Daoy (cell line): ENCODE measurements at places on chromosomes 2 and 18. TPM values are rescaled to one million over a fixed set of nuclear protein-coding genes. Genes with fewer than 3 reads are reported as not detected.

COL4A3 gene
- 0.06 TPM in 1 of 2 replicates, not detected in the other for total RNA-seq

MC5R gene
- not detected in 2 replicates for total RNA-seq

GRCh38 chr2:188902901-188903491 lies 71.2 kb upstream of the COL3A1 start:
- no peak for DNase-seq

UGT1A10 gene
- 8.2 and 13.4 TPM in 2 replicates for total RNA-seq

SLC14A1 gene
- 1.9 and 7.5 TPM in 2 replicates for total RNA-seq

MRPL44 gene
- 46.7 and 47.3 TPM in 2 replicates for total RNA-seq

GRCh38 chr2:28717339-28717758 lies 34.3 kb upstream of the PPP1CB start:
- peak; percentile 89 for DNase-seq

- no peak for DNase-seq
Measured at GRCh38 chr2:36509075-36509474, 88.9 kb downstream of the FEZ2 start.

LIMS3 gene
- total RNA-seq, result 0.42 and 0.86 TPM in 2 replicates

DNA sequence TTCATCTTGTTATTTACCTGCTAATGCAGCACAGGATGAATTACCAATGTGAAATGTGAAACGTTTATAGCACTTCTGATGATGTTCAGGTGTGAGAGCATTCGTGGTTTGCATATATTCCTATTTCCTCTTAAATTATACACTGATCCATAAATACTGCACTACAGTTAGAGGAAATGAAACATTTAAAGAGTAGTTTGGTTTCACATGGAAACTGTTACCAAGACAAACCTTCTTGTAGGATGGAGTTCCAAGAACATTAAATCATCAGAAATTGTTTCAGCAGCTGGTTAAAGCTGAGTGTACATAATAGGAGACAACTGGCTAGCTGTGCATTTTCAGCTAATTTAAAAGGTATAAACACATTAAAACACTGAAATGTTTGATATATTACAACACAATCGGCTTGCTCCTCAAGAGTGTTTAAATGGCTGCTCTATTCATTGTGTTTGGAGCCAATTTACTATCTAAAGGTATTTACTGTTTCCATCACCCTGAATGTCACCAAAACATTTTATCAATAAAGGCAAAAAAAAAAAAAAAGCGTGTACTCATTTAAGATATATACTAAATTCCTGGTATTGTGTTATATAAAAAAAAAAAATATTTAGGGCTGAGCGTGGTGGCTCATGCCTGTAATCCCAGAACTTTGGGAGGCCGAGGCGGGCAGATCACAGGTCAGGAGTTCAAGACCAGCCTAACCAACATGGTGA lies 100.6 kb downstream of the DYM start:
- no peak for DNase-seq

GREB1L gene
- total RNA-seq, result 1.7 and 5.7 TPM in 2 replicates

DNA sequence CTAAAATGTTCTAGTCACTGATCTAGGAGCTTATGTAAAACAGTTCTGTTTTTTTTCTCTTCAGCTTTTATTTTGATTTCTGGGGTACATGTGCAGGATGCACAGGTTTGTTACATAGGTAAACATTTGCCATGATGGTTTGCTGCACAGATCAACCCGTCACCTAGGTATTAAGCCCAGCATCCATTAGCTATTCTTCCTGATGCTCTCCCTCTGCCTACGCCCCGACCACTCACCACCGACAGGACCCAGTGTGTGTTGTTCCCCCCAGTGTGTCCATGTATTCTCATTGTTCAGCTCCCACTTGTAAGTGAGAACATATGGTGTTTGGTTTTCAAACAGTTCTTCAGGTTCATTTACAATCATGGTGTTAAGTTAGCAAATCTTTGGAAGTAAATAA lies 84.8 kb upstream of the PROKR1 start:
- DNase-seq, result no peak

- peak; percentile 75 for DNase-seq
Measured at GRCh38 chr18:45825258-45826044, at the start of gene SIGLEC15. TSS of gene SIGLEC15 (plus strand) at chr18:45825675. CDS start at chr18:45825729, 54 bp downstream.

DNA sequence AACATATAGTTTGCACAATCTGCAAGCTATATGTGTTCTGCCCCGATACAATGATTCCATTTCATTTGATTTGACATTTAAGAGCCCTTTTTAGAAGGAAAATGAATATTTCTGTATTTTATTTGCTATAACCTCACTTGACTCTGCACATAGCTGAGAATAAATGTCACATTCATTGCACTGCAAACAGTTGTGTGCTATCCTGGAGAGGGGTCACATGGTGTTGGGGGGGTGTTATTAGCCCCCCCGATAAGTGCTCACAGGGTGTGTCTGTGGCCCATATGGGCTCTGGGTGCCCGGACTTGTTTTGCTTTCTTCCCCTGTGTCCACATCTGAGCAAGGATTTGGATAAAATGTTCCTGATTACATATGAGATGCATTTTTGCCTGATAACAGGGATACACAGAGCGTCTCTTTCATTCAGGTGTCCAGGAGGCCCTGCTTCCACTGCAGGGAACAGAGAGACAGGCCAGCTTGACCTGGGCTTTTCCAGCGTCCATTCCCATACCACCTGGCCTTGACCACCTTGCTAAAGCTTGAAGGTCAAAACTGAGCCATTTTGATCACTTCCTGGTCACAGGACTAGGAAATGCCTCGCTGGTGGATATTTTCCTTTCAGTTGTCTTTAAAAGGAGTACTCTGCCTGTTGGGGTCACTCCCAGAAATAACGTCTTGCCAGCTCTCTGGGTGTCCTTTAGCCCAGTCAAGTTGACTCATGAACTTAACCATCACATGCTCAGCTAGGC lies 38.4 kb upstream of the ID2 start:
- DNase-seq, result no peak

GRCh38 chr2:232875256-232876121 lies 5.4 kb downstream of the SNORC start:
- peak; percentile 30 for DNase-seq

EPB41L3 gene
- 34.2 and 64.6 TPM in 2 replicates for total RNA-seq

AP1S3 gene
- 15.0 and 20.0 TPM in 2 replicates for total RNA-seq

- no peak for DNase-seq
Measured at GRCh38 chr18:49123431-49123830, 172.7 kb upstream of the SMAD7 start.

DNA sequence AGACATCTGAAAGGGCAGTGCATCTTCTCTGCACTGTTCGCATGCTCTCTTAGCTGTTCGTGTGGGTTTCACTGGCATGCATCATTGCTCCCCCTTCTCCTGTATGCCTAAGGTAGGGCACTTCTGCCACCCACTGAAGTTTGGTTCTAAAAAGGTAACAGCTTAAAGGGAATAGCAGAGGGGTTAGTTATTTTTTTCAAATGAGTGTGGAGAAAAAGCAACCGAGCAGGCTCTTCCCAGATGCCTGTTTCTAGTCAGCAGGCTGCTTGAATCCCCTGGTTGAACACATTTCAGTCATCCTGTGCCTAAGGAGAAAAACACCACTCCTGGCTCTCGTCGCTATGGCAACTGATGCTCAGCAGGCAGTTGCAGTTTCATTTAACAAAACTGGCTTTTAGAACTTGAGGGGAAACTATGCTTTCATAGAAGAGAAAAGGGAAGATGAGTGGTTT lies 69.8 kb upstream of the GALNT3 start:
- no peak for DNase-seq

GRCh38 chr18:35521133-35521532 lies 23.4 kb upstream of the INO80C start:
- no peak for DNase-seq

- no peak for DNase-seq
Measured at GRCh38 chr2:96954011-96954846, 32.2 kb downstream of the FAM178B start.

GRCh38 chr2:3503046-3503445 lies 16.3 kb downstream of the ADI1 start:
- no peak for DNase-seq

- DNase-seq, result no peak
Measured at GRCh38 chr18:63311118-63312018, 8.2 kb downstream of the BCL2 start.

ASB3 gene
- 24.4 and 24.5 TPM in 2 replicates for total RNA-seq

- peak; percentile 57 for DNase-seq
Measured at GRCh38 chr2:6826081-6826913, 39.4 kb downstream of the CMPK2 start.

NPHP1 gene
- 4.8 and 7.5 TPM in 2 replicates for total RNA-seq

ERFE gene
- 3.6 and 6.8 TPM in 2 replicates for total RNA-seq

DNA sequence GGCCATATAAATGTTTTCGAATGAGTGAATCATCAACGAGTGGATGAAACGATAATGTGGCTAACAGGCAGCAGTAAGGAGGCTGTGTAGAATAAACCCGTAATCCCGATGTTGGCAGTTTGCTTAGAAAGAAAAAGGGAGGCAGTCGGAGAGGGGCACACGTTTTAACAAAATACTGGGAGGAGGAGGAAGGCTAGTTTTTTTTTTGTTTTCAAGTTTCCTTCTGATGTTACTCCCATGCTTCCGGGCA lies 476 bp upstream of the MSH2 start:
- no peak for DNase-seq

DNA sequence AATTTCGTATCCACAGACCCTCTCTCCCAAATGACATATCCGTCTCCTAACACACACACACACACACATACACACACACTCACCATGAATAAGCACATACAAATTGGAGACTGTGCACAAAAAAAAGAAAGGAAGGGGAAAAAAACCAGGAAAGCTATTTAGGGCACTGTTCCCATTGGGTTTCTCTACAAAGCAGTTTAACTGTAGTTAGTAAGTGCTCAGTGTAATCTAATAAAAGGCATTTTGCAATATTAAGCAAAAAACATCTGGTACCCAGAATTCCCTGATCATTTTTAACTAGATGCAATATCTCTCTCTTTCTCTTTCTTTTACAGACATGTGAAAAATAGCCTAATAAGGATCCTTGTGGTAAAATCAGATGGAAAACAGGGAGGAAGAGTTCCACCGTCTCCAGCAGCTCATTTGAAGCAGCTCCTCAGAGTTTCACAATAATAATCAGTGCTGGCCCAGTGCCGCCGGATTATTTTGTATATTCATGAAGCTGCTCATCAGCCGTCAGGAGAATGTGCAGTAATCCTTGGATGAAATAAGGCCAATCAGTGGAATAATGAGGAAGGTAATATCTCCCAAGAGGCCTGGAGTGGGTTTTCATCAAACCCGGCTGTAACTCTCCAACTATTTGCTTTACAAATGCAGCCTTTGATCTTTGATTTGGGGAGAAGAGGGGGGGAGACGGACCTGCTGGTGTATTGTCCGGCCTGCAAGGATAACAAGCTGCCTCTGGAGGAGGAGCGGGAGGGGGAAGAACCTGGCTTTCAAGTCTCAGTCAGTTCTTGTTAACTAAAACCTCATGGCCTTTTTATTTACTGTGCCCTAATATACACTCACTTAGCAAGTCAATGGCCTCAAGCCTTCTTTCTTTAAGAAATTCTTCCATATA lies 227.6 kb upstream of the SMIM21 start:
- DNase-seq, result no peak
